ENCODE measurements at places on chromosomes 6 and 20.
A peak's percentile ranks its signal among the peaks of the same experiment; 100 is the strongest.

GRCh38 chr20:16801919-16802651 lies 53.9 kb downstream of the OTOR start:
- DNase-seq = peak; percentile 40

- no peak for DNase-seq
Observed at GRCh38 chr6:49001856-49002541, 461.1 kb downstream of the MMUT start.

DNA sequence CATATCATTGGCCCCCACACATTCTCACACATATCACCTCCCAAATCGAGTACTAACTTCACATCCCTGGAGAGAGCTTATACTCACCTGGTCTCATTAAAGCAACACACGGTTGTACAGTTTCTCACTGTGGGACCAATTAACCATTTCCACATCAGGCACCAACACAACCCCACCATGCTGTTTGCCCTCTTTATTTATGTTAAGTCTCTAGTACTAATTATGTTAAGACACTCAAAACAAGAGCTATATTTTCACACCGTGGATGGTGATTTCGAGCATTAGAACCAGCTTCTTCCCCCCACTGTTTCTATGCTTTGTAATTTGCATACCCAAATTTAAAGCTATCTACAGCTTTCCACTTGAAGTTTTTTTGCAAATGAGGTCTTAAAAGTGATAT lies 6.3 kb downstream of the SCML4 start:
- DNase-seq = no peak

- DNase-seq = no peak
Observed at GRCh38 chr6:92700411-92700810, 718.9 kb downstream of the EPHA7 start.

GRCh38 chr6:134347885-134348805 lies 30.2 kb upstream of the SGK1 start:
- DNase-seq = no peak
